ENCODE measurements at places on chromosomes 12 and 14.

DNA sequence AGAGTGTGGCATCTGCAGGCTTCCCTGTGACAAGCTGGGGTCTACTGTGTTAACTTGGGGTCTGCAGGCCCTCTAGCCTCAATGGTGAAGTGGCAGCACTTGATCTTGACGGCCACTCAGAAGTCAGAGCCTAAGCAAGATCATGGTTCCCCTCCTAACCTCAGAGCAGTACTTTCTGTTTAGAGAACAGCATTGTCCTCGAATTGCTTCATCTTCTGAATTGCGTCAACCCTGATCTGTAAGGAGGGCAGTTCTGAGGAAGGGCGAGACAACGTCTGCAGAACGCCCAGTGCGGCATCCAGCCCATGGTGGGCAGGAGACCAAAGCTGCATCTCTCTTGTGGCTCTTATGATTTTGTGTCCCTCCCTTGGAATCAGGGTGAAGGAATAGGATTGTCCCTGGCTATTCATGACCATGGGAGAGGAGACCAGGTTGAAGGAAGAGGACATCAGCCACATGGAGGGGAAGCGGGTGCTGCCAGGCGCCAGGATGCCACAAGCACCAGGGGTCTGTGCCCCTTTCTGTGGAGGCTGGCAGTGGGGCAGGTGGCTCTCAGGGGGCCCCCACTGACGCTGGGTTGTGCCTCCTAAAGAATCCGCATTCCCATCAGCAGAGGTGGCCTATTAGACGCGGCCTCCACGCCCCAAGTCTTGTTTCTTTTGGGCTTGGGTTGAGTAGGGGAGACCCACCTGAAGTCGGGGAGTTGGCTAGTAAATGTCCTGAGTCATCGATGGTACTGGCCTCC is 2.2 kb downstream of the SERPINA9 start:
- DNase-seq = no peak

DNA sequence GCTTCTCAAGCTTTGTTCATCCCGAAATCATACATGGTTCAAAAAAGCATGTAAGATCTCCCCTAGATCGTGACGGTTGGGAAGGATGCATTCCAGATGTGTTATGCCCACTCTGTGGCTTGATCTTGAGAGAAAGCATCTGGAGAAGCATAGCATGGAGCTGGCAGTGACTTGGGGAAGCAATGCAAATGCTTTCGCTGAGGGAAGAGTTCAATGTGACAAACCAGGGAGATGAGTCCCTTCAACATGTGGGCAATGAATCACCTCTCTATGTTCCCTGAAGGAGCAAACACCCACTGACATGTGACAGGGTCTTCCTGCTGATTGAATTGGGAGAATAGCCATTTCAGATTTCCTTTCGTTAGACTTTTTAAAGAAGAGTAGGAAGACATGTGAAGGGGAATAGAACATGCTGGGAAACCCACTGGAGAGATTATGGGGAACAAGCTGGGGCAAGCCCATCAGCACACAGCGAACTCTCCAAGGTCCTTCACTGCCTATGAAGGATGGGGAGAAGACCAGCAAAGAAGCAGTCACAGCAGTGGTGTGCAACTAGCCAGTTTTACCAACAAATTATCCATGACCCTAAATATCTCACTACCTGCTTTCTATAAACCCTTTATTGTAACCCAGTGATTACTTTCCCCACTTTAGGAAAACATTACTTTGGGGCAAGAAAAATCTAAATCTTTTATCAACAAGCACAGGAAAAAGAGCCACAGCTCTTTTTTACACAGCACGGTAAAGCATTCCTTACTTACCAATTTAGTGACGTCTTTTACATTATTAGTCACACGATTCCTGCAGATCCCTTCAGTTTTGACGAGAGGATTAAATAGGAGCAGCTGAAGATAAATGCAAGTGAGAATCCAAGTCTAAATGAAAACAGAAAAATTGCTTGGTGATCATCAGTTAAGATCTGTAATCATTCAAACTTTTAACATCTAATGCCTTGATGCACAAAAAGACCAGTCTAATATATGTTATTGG is 35.0 kb downstream of the KITLG start:
- no peak for DNase-seq

GRCh38 chr14:88411039-88411438 is 25.6 kb downstream of the SPATA7 start:
- DNase-seq = no peak

DNA sequence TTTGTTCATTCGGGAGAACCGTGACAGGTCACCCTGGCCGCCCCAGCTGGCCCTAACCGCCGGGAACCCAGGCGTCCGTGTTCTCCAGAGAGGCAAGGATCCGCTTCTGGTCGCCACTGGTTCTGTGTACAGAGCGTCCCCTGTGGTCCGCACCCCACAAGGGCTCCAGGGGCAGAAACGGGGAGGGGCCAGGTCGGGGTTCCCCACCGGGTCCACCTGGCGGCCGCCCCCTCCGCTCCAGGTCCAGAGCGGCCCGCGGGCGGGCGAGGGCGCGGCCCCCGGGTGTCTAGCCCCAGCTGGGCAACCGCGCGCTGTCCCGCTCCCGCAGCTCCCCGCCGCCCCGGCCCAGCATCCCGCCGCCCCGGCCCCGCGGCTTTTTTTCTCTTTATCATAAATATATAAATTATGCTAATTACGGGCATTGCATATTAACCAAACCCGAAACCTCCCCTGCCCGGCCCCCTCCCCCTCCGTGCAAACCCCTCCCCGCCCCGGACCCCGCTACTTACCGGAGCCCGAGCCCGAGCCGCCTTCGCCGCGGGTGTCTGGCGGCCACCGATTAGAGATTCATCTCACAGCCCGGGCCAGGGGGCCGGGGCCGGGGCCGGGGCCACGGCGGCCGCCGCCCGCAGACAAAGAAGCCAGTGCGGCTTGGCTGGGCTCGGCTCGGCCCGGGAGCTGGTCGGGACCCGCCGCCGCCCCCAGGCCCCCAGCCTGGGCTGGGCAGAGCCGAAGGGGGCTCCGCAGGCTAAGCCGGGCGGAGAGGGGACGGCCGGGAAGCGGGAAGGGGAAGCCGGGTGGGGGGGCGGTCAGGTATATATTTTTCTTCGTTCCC is 512 bp downstream of the POU6F1 start:
- DNase-seq = peak; percentile 13

GRCh38 chr12:34406996-34407300 is 384.7 kb downstream of the ALG10 start:
- no peak for DNase-seq
